ENCODE measurements at places on chromosomes 3 and 15. TPM values are rescaled to one million over a fixed set of nuclear protein-coding genes. Genes with fewer than 3 reads are reported as not detected.

- no peak for DNase-seq
Measured at GRCh38 chr15:80999623-81000036, 1.1 kb upstream of the TLNRD1 start.

GRCh38 chr3:14494279-14494972, 45.7 kb downstream of the GRIP2 start:
- DNase-seq = no peak

DNA sequence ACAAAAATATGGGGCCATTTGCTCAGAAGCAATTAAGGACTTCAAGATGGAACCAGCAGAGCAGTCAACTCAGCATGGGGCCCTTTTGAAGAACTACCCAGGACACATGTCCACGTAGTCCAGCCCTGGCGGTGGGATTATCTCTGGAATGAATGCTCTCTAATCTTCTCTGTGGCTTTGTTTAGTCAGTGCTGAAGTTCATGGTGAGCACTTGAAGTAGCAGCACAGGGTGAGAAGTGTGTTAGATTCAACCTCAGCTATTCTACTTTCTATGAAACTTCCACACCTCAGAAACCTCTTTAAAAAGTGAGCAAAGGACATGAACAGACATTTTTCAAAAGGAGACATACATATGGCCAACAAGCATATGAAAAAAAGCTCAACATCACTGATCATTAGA, 74.4 kb downstream of the THRB start:
- DNase-seq = no peak

GRCh38 chr3:69646287-69647067, 92.8 kb upstream of the MITF start:
- no peak for DNase-seq

DNA sequence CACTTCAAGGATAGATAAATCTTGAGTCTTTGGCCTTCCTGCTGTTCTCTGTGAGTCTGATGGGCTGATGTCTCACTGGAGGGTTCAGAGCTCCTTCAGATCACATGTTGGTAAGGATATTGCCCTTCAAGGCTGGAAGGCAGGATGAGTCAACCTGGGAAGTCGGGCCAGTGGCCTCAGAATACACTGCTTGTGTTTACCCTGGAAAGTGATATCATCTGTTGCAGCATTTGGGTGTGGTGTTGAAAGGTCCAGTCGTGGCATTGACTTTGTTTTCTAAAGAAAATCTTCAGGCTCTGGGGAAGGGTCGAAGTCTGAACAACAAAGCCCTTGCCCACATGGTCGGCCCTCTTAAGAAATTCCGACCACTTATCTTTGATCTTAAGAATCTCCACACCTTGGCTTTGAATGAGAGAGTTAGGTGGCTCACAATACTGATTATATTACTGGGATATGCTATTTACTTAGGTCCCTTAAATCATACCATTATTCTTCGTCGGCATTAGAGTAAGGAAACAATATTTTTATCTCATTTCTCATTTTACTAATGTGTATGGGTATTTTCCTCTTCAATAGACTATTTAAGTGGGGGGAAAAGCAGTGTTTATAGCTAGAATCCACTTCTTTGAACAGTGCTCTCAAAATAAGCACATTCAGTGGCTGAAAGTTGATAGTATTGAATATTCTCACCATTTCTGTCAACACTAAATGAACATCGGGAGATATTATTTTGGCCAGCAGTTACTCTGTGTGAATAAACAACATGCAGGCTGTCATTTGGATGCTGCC, 303.9 kb upstream of the RASGRP1 start:
- no peak for DNase-seq

DNA sequence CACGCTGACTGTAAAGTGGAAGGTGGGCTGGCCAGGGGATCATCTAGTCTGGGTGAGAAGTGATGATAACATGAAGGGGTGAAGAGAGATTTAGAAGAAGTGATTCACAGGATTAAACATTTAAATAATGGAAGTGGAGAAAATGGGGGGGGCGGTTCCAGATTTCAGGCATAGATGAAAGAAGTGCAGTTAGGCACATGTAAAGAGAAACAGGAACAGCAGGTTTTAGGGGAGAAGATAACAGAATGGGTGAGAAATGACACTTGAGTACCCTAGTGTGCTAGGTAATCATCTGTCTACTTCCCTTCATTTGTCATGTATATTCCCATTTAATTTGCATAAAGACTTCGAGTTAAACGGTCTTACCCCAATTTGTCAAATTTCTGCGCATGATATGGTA, 15.3 kb downstream of the B3GNT5 start:
- DNase-seq = no peak

DNA sequence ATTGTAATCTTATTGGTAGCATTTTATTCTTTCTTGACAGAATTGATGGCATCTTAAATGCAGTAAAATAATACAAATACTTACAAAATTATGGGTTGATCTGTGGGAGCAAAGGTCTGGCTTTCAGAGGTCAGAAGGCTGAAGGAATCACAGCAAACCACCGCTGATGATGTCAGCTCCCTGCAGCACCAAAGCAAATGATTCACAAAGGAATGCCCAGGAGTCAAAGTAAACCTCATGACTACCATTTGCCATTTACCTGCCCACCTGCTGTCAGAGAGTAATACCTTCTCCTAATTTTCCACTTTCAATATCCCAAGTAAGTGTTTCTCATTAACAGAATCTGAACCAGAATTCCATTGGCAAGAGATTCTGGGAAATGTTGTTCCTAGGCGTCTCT, 46.1 kb downstream of the CPA3 start:
- no peak for DNase-seq

DNA sequence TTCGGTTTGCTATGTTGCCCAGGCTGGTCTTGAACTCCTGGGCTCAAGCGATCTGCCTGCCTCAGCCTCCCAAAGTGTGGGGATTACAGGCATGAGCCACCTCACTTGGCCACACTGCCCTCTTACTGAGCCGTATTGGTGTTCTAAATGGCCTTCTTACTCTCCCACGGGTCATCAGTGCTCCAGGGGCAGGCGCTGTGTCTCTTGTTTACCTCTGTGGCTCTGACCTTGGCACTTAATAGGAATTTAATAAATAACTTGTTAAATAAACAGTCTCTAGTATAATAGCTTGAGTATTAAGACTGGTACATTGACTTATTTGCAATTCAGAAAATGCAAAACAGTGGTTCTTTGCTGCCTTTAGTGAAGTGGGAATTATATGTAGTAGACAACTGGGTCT, 13.7 kb downstream of the FLNB start:
- no peak for DNase-seq

DNA sequence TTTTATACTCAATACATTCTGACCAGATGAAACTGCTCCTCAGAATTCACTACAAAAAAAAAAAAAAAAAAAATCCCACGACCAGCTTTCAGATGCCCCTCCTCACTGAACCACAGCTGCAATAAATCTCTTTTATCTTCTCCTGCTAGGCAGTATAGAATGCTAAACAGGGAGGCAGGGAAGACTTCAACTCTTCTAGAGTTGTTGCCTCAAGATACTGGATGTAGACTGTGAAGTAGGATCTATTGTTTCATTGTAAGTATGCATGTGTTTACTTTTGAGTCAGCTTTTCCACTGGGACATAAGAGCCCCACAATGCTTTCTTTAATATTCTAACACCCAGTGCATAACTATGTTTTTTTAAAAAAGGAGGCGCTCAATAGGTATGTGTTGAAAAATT, 401.4 kb downstream of the TBL1XR1 start:
- DNase-seq = no peak

GRCh38 chr3:46706771-46707582, 5.8 kb downstream of the TMIE start:
- DNase-seq = no peak

- no peak for DNase-seq
Measured at GRCh38 chr3:124784686-124785382, 54.6 kb downstream of the UMPS start.

The ROPN1 gene
- 0.06 TPM for polyA plus RNA-seq

The PIGBOS1 gene
- 16.7 TPM for polyA plus RNA-seq
